ENCODE measurements at places on chromosomes 4 and X.

- DNase-seq, result no peak
These were observed 522.0 kb downstream of the GRID2 start for GRCh38 chr4:92825791-92826190.

DNA sequence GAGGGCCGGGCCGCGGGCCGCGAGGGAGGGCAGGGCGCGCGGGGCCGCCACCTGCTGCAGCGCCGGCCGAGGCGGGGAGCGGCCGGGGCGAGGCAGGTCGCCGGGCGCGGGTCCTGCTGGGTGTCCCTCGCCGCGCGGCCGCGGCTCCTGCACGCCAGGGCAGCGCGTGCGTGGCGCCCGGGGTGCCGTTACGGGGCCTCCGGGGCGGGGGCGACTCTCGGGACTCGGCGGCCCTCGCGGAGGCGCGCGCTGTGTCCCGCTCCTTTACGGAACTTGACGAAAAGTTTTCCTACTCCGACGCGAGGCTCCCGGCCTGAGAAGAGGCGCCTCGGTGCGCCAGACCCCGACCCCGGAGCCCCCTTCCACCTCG lies 329 bp downstream of the TBC1D14 start:
- DNase-seq, result peak; percentile 46

- no peak for DNase-seq
These were observed 28.8 kb downstream of the NEK1 start for GRCh38 chr4:169583563-169583962.

- no peak for DNase-seq
These were observed 196.6 kb upstream of the AGA start for GRCh38 chr4:177638871-177639270.

DNA sequence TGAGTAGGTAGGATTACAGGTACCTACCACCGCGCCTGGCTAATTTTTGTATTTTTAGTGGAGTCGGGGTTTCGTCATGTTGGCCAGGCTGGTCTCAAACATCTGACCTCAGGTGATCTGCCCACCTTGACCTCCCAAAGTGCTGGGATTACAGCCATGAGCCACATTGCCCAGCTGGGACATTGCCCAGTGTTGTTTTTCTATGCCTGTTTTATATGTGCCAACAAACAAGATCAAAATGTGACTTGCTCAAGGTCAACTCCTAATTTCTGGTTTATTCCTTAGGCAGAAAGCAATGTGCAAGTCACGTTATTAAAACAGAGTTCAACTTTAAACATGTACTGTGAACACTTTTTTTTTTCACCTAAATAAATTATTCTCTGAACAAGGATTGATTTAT lies 2.7 kb downstream of the LRIT3 start:
- no peak for DNase-seq

DNA sequence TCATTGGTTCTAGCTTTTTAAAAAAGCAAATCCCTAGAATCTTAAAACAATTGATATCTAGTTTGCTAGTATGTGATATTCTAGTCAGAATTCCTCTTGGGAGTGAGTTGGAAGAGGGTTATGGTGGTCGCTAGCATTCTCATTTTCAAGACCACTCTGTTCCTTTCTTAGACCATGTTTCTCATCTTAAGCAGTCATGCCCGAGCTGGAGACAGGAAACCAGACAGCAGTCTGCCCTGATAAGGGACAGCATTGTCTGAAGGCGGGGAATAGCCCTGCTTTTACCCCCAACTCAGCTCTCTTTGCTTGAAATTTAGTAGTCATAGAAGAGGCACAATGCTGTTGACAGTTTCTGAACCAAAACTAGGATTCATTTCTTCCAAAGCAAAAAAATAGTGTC lies 5.2 kb downstream of the KLF3 start:
- no peak for DNase-seq

DNA sequence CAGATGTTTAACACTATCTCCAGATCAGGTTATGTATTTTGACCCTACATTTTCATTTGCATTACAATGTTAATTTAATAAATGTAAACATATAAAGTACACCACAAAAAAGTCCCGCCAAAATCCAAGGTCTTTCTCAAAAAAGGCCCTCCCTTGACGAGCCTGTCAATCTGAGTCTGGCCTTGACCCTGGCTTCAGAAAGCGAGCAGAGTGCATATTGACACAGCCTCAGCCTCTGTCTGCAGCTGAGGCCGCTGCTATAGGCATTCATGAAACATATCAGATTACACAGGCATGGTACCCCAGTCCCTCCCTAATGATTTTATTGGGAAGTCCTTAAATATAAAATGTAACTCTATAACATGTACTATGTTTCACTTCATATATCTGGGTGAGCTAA lies 6.2 kb downstream of the MBNL3 start:
- DNase-seq, result no peak

DNA sequence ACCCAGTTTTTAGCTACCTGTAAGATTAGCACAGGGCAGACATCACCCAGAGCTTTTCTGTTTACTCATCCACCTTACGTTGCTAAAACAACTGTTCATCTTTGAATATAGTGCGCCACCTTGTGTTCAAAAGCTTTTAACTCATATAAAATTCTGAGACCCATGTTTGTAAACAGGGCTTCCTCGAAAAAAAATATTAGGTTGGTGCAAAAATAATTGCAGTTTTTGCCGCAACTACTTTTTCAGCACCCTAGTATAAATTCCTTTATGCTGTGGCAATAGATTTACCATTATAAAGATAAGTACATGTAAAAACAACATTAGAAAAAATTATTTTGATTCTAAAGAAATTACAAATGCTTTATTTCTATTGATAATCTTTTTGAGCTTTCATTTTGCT lies 147.9 kb downstream of the LRBA start:
- peak; percentile 83 for DNase-seq

GRCh38 chr4:88522702-88523324 lies 763 bp downstream of the PYURF start:
- DNase-seq, result peak; percentile 50

All from inflammatory macrophage treated with lipopolysaccharide for 4 hours (primary cell).